Subcutaneous adipose tissue (tissue), 4 donors: ENCODE measurements at places on chromosomes 1 and 21. TPM values are rescaled to one million over a fixed set of nuclear protein-coding genes. Genes with fewer than 3 reads are reported as not detected.

IL22RA1 gene
- not detected for total RNA-seq

CD53 gene
- total RNA-seq, result 21.7 TPM

LCK gene
- 0.38 TPM for total RNA-seq

OR2M2 gene
- not detected for total RNA-seq

LRRC40 gene
- 15.3 TPM for total RNA-seq

CFAP141 gene
- not detected for total RNA-seq

KIF26B gene
- total RNA-seq, result 0.16 TPM

ZMYND12 gene
- total RNA-seq, result 3.1 TPM

SLC30A2 gene
- not detected for total RNA-seq

ZNF697 gene
- total RNA-seq, result 12.7 TPM

ATP1A2 gene
- total RNA-seq, result 118 TPM

CFHR5 gene
- not detected for total RNA-seq

IL24 gene
- not detected for total RNA-seq

CDK18 gene
- 2.1 TPM for total RNA-seq

GABRD gene
- not detected for total RNA-seq

NTMT2 gene
- total RNA-seq, result not detected

KAZN gene
- total RNA-seq, result 8.7 TPM

AMPD1 gene
- not detected for total RNA-seq

SNAPIN gene
- 53.7 TPM for total RNA-seq

KPRP gene
- not detected for total RNA-seq

UBL4B gene
- not detected for total RNA-seq

ENAH gene
- total RNA-seq, result 28.4 TPM

TMIGD3 gene
- total RNA-seq, result 1.9 TPM

TRIM45 gene
- total RNA-seq, result 0.88 TPM

AMY1B gene
- not detected for total RNA-seq

HFM1 gene
- 1.8 TPM for total RNA-seq

HRNR gene
- not detected for total RNA-seq

MAP3K7CL gene
- total RNA-seq, result 13.3 TPM

ADCY10 gene
- total RNA-seq, result 0.49 TPM

TFF3 gene
- 2.9 TPM for total RNA-seq

CD247 gene
- total RNA-seq, result 1.3 TPM

CHRM3 gene
- total RNA-seq, result 1.8 TPM

CNIH4 gene
- total RNA-seq, result 49.0 TPM

G0S2 gene
- 926 TPM for total RNA-seq

LRRC71 gene
- total RNA-seq, result not detected

SPRR2B gene
- total RNA-seq, result not detected

F3 gene
- 183 TPM for total RNA-seq

TMPRSS3 gene
- total RNA-seq, result not detected

CFAP126 gene
- total RNA-seq, result not detected

NTNG1 gene
- 0.51 TPM for total RNA-seq

LMNA gene
- total RNA-seq, result 210 TPM

SYT11 gene
- total RNA-seq, result 13.8 TPM

DCST1 gene
- total RNA-seq, result not detected

HMCN1 gene
- total RNA-seq, result 15.1 TPM

BTBD8 gene
- 13.7 TPM for total RNA-seq

IL20 gene
- not detected for total RNA-seq

NUDT4B gene
- total RNA-seq, result 65.2 TPM

METTL25B gene
- 20.5 TPM for total RNA-seq

KLF17 gene
- total RNA-seq, result not detected
